Muscle of back (tissue), 13 donors: ENCODE measurements at places on chromosomes 12 and 14.
A peak's percentile ranks its signal among the peaks of the same experiment; 100 is the strongest.

GRCh38 chr12:34595749-34596733 lies 573.7 kb downstream of the ALG10 start:
- DNase-seq: no peak

GRCh38 chr14:63852271-63852816 lies 460 bp upstream of the SYNE2 start:
- DNase-seq: no peak

DNA sequence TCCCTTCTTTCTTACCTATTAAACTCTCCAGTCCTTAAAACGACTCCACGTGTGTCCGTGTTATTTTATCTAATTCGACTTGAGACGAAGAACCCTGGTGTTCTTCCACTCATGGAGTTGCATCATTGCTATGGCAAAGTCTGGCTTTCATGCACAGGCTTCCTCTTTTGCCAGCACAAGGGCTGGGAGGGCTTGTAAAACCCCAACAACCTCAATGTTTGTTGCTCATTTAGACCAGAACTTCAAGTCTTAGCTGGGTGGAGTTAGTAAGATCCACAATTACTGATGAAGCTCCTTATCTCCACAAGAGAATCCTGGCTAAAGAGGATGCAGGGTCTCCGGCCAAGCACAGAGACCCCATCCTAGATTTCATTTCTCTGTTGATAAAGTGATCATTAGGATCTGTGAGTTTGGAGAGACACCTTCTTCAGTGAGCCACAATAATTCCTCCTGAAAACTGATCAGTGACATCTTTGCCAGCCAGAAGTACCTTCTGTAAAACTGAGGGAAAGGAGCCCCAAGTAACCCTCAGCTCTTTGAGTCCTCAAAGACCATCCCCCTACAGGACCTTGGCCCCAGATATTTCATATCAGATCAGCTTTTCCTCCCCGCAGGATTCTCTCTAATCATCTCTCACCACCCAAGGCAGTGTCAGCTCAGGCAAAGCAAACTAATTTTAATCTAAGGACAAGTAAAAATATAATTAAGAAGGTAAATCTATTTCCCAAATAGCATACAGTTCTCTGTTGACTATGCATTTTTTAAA lies 514.6 kb downstream of the FUT8 start:
- no peak for DNase-seq

- DNase-seq: no peak
Observed at GRCh38 chr14:64444984-64445845, 20.1 kb upstream of the AKAP5 start.

DNA sequence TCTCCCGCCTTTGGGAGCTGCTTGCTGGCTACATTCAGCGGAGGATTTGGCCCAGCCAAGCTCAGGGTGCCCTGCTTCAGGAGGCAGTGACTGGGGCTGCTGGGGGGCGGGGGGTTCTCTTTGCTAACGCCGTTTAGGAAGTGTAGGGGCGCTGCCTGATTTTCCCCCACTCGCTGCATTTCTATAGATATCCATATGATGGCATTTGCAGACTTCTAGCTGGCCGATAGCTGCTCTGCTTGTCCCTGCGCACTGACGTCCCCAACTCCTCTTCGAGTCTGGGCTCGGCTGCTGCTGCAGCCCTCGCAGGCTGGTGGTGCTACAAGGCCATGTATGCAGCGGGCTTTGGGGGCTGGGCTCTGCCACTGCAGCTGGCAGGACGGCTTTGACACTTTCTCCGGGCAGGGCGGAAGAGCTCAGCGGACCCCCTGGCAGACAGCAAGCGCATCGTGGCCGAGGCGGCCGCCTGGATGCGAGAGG lies 3.1 kb downstream of the LRFN5 start:
- DNase-seq: peak; percentile 80

- no peak for DNase-seq
Observed at GRCh38 chr12:45231515-45232145, 15.7 kb downstream of the ANO6 start.

DNA sequence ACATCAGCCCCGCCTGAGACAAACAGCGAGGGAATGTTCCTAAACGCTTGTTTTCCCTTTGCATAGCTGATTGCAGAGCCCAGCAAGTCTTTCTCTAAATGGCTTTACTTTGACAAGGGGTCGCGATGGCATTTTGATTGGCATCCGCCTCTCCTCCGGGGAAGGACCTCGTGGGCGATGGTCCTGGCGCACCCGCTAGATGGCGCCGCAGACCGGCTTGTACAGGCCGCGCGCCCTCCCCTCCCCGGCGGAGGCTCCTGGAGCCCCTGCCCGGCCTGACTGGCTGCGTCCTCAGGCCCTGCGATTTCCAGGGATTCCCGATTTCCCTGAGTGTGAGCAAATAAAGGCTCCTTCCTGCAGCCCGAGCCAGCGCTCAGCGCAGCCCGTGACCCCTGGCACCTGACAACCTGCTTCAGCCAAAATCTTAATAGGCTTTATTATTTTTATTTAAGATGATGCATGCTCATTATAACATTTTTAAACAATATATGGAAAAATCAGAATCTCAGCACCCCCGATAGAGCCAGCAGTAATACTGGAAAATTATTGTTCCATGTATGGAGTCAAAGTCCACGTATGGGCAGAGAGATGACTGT lies 468.3 kb downstream of the AACS start:
- peak; percentile 26 for DNase-seq

- DNase-seq: peak; percentile 21
Observed at GRCh38 chr12:56115329-56115728, 1.1 kb upstream of the RPL41 start.

DNA sequence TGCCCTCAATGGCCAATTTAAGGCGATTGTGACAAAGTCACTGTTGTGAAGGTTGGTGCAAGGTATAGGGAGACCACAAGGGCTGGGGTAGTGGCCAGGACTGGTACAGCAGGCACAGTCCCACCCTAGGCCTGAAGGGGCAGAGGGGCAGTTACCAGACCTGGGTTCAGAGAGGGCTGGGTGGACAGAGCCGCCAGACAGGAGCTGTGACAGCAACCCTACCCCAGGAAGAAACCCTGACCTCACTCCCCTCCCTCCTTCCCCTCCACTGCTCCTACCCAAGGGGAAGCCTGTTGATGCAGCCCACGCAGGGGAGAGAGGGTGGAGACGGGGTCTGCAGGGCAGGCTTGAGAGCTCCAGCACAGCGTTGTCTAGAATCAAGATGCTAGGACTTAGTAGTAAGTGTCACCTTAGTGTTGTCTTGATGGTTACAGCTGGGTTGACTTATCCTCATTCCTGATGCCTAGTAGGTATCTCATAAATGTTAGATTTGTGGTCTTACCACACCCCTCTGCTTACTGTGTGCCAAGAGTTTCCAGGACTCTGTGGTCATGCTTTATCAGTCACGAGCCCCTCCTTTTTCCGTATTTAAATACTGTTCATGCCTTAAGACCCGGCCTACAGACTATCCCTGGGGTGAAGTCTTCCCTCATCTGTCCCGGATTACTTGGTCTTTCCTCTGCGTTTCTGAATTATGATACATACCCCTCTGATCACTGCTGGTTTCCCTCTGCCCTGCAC lies 14.4 kb downstream of the EML1 start:
- DNase-seq: peak; percentile 63

- DNase-seq: peak; percentile 97
Observed at GRCh38 chr14:85531141-85531586, 1.2 kb downstream of the FLRT2 start.

DNA sequence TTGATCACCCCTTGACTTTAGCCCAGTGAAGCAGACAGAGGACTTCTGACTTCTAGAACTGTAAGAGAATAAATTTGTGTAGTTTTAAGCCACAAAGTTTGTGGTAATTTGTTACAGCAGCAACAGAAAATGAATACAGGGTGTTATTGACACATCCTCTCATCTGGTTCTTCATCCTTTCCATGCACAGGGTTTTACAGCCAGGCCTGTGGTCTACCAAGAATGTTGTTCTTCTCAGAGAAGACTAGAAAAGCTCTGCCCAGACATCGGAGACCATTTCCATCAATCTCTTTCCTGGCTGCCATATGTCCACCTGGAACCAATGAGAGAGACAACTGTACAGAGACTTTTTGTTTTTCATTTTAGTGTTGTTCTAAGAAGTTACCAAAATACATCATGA lies 308.2 kb upstream of the AMIGO2 start:
- DNase-seq: no peak

DNA sequence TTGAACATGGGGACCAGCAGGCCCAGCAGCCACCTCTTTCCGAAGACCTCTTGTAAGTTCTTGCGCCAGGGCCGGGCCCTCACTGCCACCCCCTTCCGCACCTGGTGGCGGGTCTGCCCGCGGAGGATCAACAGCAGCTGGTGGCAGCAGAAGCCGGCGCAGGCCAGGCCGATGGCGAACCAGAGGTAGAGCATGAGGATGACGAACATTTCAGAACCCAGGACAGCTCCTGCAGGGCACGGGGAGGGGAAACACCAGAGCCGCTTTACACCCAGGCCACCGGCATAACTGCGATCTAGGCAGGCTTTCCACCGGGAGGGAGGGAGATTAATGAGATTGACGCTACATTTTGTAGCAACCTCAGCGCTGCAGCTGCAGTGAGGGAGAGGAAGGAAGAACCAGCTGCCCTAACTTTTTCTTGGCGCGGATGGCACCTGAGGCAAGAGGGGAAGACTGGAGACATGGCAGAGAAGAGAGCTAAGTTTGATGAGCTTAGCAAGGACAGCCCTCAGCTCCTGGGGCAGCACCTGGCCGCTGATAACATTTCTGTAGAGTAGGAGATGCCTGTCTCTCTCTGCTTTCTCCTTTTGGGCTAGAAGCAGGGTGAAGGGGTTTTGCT lies 7.8 kb downstream of the ZDHHC22 start:
- peak; percentile 88 for DNase-seq

DNA sequence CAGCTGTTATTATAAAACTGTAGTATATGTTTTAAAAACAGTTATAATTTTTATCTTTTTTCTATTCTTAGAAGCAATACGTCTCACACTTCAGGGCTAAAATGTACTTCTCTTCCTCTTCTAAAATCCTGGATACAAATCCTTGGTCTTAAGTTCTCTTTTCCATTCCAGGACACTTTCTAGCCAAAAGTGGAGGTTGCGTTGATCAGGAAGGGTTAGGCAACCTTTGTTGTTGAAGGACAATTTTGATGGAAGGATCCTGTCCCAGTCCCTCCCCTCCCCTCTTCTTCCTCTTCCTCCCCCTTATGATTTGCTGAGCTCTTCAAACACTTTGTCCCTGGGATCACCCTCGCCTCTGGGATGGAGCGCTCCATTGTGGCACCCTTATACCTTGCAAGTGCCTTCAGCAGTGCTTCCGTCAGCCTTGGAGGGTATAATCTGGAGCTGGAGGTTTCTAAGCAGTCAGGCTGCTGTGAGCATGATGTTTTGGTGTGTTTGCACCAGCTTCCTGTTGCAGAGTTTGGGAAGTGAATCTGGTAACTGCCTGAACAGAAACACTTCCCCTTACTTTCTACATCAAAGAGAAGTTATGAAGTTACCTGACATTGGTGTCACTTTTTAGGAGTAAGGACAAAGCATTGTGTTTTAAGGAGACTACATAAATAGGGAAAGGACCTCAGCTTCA lies 87.4 kb upstream of the SLC38A2 start:
- no peak for DNase-seq

GRCh38 chr12:52207895-52208294 lies 16.1 kb upstream of the KRT80 start:
- peak; percentile 73 for DNase-seq

- no peak for DNase-seq
Observed at GRCh38 chr12:120013659-120014380, 24.8 kb downstream of the BICDL1 start.

- peak; percentile 39 for DNase-seq
Observed at GRCh38 chr14:65229748-65230728, 127.7 kb upstream of the MAX start.

- DNase-seq: no peak
Observed at GRCh38 chr14:77027538-77028383, 747 bp downstream of the IRF2BPL start.

- no peak for DNase-seq
Observed at GRCh38 chr14:22987291-22987690, 4.9 kb upstream of the AJUBA start.

GRCh38 chr12:66736931-66737330 lies 58.1 kb upstream of the GRIP1 start:
- DNase-seq: no peak

DNA sequence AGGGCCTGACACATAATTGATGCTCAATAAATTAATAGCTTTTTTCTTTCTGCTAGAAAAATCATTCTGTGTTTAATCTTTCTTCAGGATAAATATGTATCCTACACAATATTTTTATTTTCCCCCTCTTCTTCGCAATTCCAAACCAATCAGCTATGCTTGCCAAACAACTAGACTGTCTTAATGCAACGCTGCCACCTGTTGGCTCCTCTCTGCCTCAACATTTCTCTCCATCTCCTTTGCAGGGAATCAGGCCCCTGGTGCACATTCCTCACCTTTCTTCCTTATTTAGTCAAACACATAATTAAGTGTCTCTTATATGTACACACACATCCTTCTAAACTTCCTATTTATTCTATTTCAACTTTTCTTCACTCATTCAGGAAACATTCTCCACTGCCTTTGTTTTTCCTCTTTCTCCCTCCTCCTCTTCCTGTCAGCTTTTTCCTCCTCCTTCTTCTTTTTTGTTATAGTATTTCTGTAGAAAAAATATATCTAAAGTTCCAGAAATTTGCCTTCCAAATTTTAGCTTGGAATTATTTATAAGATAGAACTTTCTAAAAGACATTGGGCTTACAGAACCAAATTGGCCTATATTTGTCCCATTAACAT lies 406.0 kb downstream of the PRKD1 start:
- no peak for DNase-seq

DNA sequence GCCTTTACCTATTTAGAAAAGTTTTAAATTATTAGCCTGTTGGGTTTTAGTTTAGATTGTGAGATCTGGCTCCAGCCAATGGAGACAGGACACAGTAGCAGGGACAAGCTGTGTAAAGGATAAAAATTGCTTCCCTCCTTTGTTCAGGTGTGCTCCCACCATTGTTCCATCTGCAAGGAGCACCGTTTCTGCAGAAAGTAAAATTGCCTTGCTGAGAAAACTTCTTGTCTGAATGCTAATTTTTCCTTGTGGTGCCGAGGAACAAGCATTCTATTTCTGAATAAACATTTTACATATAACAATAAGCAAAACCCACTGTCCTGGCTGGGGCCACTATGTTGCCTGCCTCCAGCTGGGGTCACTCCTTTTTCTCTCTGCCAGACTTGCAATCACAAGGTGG lies 72.7 kb upstream of the ZFP36L1 start:
- DNase-seq: no peak

GRCh38 chr14:93532541-93532940 lies 101.8 kb downstream of the UNC79 start:
- no peak for DNase-seq

DNA sequence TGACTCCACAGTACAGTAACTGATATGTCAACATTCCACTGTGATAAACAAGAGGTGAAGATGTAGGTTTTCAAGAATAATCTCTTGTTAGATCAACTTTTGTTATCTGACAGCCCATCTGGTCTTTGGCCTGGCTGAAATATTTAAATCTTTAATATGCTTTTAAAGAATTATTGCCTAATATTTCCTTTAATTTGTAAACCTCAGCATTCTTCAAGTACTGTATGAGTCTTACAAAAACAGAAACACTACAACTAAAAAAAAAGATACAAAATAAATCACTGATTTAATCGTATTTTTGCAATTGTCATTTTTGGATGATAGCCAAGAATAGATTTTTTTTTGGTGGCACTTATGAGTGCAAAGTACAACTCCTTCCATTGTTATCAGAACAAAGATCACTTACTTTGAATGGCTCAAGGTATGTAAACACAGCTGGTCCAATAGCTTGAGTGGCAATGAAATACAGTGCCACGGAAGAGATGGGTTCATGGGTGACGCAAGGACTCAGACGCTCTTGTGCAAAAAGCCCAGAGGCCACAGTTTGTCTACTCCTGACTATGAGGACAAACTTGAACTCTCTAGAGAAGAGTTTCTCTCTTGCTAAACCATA lies 109.5 kb downstream of the PAX9 start:
- DNase-seq: no peak
